Sigmoid colon (tissue), 7 donors: ENCODE measurements at places on chromosomes 13 and 19. TPM values are rescaled to one million over a fixed set of nuclear protein-coding genes. Genes with fewer than 3 reads are reported as not detected.

- H3K27ac ChIP-seq: peak overlapping the region; percentile 99
- no peak for DNase-seq
- H3K4me1 ChIP-seq: no peaks in the 10 kb centered on the region
- no peaks in the 10 kb centered on the region for H3K27me3 ChIP-seq
- peak overlapping the region; percentile 84 for H3K4me3 ChIP-seq
Measured at GRCh38 chr13:42038661-42039456, 9.6 kb upstream of the DGKH start.

- no peaks in the 10 kb centered on the region for H3K4me1 ChIP-seq
- DNase-seq: no peak
- H3K27ac ChIP-seq: no peak overlapping the region
- H3K36me3 ChIP-seq: peaks cover 34% of the 10 kb centered on the region
- no peak overlapping the region for H3K4me3 ChIP-seq
Measured at GRCh38 chr19:56405062-56405461, 930 bp downstream of the ZNF583 start.

- DNase-seq: peak; percentile 74
- H3K36me3 ChIP-seq: peaks cover 9% of the 10 kb centered on the region
- no peaks in the 10 kb centered on the region for H3K27me3 ChIP-seq
- H3K27ac ChIP-seq: peak overlapping the region; percentile 96
Measured at GRCh38 chr19:32407004-32407992, 1.7 kb downstream of the DPY19L3 start.

The SHKBP1 gene
- total RNA-seq: 34.1 TPM

The SCN1B gene
- total RNA-seq: 10.0 TPM

DNA sequence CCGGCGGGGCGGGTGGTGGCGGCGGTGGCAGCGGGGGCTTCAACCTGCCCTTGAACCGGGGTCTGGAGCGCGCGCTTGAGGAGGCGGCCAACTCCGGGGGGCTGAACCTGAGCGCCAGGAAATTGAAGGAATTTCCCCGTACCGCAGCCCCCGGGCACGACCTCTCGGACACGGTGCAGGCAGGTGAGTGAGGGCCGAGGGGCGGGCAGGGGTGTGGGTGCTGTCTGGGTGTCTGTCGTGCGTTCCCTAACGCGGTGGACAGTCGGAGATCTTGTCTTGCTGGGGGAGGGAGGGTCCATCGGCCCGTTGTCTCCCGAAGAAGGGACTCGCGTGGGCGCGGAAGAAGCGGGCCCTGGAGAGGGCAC, 533 bp downstream of the LRCH1 start:
- peaks cover 24% of the 10 kb centered on the region for H3K4me1 ChIP-seq
- DNase-seq: peak; percentile 76
- no peaks in the 10 kb centered on the region for H3K36me3 ChIP-seq
- H3K4me3 ChIP-seq: peak overlapping the region; percentile 79

DNA sequence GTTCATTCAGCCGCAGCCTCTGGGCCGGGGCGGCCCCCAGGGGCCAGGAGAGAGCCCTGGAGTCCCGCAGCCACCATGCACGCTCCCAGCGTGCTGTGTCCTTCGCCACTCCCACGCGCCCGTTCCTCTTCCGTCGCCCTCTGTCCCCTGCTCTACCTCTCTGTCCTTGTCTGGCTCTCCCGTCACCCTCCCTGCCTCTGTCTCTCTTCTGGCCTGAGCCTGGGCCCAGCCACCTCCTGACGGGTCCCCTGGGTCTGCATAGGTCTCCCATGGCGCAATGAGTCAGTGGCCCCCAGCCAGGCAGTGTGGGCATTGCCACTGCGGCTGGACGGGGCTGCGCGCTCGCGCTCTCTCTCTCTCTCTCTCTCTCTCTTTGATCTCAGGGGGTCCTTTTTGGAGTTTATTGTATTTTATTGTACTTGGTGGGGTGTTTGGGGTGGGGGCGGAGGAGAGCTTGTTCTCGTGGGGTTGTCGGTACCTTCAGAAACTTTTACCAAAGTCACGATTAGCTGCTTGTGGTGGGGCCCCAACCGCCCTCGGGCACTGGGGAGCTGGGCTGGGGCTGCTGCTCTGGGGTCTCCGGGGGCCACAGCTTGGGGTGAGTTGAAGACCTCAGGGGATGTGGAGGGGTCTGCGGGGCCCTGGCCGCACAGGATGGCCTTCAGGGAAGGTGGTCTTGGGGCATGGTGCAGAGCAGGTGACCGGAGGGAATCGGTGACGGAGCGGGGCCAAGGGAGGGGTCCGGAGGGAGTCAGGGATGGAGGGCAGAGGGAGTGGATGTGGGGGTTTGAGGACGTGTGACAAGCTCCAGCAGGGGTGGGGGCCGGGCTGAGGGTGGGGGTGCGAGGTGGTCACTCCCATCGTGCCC, 1.7 kb upstream of the TGFBR3L start:
- no peak for DNase-seq
- no peak overlapping the region for H3K4me3 ChIP-seq

The SIGLECL1 gene
- total RNA-seq: not detected

The SPTBN4 gene
- 3.2 TPM for total RNA-seq

DNA sequence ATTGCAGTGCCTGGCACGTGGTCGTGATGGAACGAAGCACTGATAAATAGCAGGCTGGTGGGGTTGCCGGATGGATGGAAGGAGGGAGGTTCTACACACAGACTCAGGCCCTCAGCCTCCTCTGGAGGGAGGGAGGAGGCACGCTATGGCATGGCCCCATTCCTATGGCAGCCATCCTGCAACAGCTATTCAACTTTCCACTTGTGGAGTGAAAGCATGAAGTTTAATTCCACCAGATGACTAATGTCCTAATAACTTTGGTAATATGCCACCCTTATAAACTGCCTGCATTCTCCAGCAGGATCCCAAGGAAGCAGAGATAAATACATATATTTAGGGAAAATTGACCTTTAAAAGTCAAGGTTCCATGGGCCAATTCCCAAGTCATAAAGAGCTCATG, 92.4 kb downstream of the KL start:
- no peaks in the 10 kb centered on the region for H3K27me3 ChIP-seq
- H3K4me1 ChIP-seq: no peaks in the 10 kb centered on the region
- DNase-seq: no peak
- peaks cover 14% of the 10 kb centered on the region for H3K36me3 ChIP-seq
- peak overlapping the region; percentile 74 for H3K27ac ChIP-seq

GRCh38 chr19:27654266-27654990, 1558.5 kb downstream of the UQCRFS1 start:
- H3K4me3 ChIP-seq: no peak overlapping the region
- H3K27ac ChIP-seq: no peak overlapping the region
- H3K36me3 ChIP-seq: no peaks in the 10 kb centered on the region
- H3K27me3 ChIP-seq: no peaks in the 10 kb centered on the region

The POU4F1 gene
- not detected for total RNA-seq

DNA sequence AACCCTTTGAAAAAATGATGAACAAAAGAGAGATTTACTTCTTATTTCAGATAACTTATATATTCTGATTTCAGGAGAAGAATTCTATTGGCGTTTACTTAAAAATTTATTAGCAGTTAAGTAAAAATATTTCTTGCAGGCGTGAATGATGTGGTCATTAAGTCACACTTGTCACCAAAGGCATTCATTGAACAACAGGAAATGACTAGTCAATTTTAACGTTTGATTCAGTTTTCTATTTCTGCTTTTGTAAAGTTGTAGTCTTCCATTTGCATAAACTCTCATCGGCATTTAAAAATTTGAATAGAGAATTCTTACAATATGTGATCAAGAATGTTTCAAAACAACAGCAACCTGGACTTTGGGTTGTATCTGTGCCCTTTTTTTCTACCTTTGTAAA, 83.4 kb downstream of the GPR12 start:
- H3K4me1 ChIP-seq: no peaks in the 10 kb centered on the region
- no peak for DNase-seq
- no peak overlapping the region for H3K27ac ChIP-seq
- H3K27me3 ChIP-seq: no peaks in the 10 kb centered on the region
- no peaks in the 10 kb centered on the region for H3K36me3 ChIP-seq
- no peak overlapping the region for H3K4me3 ChIP-seq

The ZNF682 gene
- total RNA-seq: 3.0 TPM

GRCh38 chr13:67306742-67307141, 76.6 kb upstream of the PCDH9 start:
- H3K4me1 ChIP-seq: no peaks in the 10 kb centered on the region
- no peak overlapping the region for H3K27ac ChIP-seq
- no peaks in the 10 kb centered on the region for H3K27me3 ChIP-seq

DNA sequence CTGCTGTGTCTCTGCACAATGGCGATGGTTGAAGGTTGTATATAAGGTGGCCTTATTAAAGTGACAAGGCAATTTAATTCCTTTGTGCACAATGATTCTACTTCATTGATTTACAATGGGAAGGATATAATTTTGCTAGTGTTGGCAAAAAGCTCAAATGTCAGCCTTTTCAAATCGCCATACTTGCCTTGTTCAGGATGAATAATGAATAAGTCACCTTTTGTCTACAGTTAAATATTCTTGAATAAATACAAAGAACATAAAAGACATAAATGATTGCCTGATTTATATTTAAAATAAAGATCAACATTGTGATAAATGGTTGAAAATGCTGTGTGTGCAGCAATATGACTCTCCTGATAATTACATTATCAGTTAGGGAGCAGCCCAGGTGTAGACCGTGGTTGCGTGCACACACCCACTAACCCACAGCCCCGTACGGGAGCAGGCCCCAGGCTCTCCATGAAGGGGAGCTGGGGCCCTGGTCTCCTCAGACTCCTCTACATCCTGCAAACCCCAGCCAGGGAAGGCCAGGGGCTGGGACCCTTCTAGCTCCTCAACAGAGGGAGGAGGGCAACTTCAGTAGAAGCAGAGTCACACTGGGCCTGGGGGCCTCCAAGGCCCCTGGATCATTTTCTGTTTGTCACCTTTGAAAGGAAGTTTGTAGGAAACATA, 64.9 kb downstream of the TEX29 start:
- H3K4me3 ChIP-seq: no peak overlapping the region
- no peaks in the 10 kb centered on the region for H3K4me1 ChIP-seq
- no peaks in the 10 kb centered on the region for H3K36me3 ChIP-seq
- H3K27ac ChIP-seq: no peak overlapping the region
- no peak for DNase-seq
- no peaks in the 10 kb centered on the region for H3K27me3 ChIP-seq

The MEF2B gene
- total RNA-seq: not detected

- H3K27me3 ChIP-seq: no peaks in the 10 kb centered on the region
- H3K4me3 ChIP-seq: no peak overlapping the region
- DNase-seq: no peak
- no peaks in the 10 kb centered on the region for H3K36me3 ChIP-seq
Measured at GRCh38 chr13:39494006-39494405, 109.0 kb downstream of the LHFPL6 start.

GRCh38 chr13:41645331-41645730, 188.0 kb downstream of the RGCC start:
- H3K27ac ChIP-seq: peak overlapping the region; percentile 51
- no peak overlapping the region for H3K4me3 ChIP-seq
- peaks cover 57% of the 10 kb centered on the region for H3K4me1 ChIP-seq
- peak; percentile 86 for DNase-seq

DNA sequence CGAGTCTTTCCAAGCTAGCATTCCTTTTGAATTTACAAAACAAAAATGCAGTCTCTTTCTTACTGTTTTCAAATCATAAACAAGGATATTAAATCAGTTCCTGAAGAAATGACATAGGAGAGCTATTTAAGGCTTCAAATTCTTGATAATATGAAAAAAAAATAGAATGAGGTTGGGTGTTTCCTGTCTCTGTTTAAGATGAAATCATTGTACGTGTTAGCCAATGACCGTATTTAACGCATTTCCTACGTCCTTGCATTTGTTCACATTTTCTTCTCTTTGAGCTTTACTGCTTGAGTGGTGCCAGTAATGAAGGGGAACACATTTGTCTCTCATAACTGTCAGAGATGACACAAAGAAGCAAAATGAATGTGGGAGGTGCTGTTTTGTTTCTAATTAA, 821.3 kb downstream of the DIAPH3 start:
- H3K27me3 ChIP-seq: no peaks in the 10 kb centered on the region
- DNase-seq: no peak
- H3K27ac ChIP-seq: no peak overlapping the region
- H3K4me1 ChIP-seq: peaks cover 28% of the 10 kb centered on the region
- H3K4me3 ChIP-seq: no peak overlapping the region

The AKAP8L gene
- 98.5 TPM for total RNA-seq
